ENCODE measurements at places on chromosomes 1 and 21.

DNA sequence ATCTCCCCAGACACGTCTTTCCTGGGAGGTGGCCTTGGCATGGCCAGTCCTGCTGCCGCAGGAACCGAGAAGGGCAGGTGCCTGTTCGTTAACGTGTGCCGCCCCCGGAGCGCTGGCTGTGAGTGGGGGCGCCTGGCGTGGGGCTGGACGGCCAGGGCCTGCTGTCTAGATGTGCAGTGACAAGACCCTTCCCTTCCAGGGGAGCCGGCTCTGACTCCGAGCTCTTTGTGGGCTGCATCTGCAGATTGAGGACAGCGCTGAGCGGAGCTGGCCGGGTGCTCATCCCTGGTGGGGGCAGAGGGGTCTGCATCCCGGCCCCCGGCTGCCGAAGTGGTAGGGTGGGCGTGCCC is 13.0 kb downstream of the COL18A1 start:
- DNase-seq: no peak

GRCh38 chr1:235986869-235987268 is 78.0 kb downstream of the NID1 start:
- DNase-seq: no peak

- DNase-seq: peak; percentile 91
Observed at GRCh38 chr1:1782399-1783221, 4.3 kb upstream of the NADK start.

DNA sequence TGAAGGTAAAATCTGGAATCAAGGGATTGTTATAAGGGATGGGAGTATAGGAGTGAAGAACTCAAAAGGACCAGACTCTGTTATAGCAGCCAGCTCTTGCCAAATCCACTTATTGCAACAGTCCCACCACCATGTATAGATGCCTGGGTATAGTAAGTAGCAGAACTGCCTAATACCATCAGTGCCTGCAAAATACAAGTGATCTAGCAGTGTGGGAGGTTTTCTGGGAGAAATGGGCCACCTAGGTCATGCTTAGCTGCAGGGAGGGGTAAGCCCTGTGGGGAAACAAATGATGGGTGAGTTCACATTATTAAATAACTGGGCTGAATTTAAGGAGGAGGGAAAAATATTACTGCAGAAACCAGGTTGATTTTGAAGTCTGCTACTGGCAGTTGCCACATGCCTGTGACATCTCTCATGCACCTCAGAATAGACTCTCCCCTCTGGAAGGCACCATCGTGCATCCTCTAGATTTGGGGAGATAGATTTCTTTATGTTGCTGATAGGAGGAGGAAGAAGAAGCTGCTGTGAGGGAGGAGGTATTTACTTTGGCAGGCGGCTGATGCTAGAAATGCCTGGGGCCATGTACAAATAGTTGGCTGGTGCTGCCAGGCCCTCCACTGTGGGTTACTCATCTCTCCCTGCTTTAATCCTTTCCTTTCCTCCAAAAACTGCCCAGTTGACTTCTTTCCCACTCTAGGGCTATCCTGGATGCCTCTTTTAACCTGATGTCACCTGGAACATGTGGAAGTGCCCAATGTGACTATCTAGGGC is 27.5 kb downstream of the HLX start:
- DNase-seq: no peak

- DNase-seq: no peak
Observed at GRCh38 chr1:203630697-203631096, 4.1 kb downstream of the ATP2B4 start.

DNA sequence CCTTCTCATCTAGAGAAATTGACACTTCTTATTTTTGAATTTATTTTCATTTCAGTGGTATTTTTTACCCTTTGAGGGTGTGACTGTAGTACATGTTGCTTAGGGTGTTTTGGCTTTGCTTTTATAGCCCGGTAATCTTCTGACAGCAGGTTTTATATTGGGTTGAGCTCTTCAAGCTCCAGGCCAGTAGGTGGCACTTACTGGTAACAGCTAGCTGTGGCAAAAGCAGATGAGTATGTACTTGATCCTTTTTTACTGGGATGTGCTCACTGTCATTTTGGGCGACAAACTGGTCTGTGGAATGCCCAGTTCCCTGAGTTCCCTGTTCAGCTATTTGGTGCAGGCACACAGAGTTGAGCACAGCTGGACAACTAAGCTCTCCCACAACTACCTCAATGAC is 916.2 kb upstream of the B3GALT2 start:
- DNase-seq: no peak

DNA sequence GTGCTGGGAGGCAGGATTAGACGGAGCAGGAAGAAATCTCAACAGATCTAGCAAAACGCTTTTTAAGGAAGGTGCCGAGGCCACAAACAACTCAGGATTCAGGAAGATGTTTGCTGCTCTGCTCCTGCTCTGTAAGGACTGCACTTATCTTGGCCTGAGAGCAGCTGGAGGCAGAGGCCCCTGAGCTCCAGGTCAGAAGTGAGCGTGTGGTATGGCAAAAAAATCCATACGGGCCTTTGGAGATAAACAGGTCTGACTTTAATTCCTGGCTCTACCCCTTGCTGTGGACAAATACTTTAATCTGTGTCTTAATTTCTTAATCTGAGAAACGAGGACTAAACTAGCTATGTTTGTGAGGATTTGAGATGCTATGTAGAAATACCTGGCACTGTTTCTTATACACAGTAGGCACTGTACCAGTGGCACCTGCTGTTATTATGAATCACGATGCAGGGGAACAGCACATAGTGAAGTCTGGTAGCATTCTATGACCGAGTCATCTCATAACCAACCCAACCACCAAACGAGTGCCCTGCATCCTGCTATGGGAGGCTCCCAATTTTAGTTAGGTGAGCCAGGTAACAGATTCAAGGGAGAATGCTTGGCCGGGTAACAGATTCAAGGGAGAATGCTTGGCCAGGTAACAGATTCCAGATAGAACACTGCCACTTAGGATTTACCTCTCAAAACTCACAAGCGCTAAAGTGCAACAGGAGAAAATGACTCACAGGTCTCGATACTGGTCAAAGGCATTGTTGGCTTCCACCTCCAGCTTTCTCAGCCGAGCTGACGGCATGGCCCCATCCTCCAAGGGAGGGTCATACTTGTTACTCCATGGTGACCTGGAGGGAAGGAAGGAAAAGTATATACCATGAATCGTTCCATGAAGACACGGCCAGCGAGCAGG is 65.9 kb downstream of the SLC66A1 start:
- no peak for DNase-seq

- DNase-seq: no peak
Observed at GRCh38 chr1:98989556-98989907, 15.1 kb downstream of the PLPPR5 start.

DNA sequence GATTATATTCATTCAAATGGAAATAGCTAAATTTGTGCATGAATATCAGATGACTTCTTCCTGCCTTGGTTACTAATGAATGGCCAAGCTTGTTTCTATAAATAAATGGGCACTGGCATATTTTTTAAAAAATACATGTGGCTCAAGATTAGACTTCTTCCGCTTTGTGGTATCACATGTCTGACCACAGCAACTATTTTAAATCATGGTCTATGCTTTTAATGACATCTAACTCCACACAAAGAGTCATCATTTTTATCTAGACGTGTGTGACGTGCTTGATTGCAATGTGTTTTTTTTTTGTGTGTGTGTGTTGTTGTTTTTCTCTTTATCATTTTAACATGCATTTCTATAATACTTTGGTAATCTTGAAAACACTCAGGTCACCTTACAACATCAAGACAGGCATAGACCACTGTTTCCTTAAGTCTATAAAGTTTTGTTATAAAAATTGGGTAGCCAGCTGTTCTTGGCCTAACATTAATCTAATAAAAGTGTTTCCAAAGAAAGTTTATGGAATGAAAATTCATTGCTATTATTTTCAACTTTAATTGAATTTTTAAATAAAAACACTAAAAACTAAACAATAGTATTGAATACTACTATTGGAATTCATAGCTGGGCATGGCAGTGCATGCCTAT is 29.5 kb downstream of the RGS1 start:
- no peak for DNase-seq

DNA sequence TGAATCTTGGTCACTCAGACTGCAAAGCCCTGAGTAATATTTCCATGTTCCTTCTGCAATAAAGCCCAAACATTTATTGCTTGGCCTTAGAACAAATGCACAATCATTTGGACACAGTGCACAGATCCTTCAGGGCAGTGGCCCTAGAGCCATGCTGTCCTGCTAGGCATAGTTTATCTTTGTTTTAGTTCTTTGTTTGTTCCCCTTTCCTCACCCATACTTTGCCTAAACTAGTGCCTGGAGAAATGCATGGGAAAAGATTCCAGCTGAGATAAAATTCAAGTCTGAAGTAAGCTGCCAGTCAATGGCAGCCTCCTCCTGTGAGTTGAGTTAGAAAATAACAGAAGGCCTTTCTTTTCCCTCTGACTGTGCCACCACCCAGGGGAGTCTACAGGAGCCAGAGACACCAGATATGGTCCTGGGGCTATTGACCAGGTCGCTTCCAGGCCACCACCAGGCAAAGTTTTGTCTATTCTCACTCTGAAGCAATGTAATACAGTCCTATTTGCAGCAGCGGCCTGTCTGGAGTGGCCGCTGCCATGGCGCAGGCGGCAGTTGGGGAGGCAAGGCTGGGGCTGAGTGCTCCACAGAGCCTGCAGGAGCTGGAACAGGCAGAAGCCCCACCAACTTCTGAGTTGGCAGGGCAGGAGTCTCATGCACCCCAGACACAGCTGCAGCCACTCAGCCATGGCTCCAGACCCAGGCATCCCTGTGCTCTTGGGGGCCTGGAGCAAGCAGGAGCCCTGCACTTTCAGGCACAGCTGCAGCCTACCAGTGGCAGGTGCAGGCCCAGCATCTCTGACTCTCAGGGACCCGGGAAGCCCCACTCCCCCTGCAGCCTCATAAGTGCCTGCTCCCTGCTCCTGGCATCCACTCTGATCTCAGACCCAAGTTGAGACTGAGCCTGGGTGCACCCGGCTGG is 258.6 kb downstream of the GPATCH2 start:
- DNase-seq: no peak

DNA sequence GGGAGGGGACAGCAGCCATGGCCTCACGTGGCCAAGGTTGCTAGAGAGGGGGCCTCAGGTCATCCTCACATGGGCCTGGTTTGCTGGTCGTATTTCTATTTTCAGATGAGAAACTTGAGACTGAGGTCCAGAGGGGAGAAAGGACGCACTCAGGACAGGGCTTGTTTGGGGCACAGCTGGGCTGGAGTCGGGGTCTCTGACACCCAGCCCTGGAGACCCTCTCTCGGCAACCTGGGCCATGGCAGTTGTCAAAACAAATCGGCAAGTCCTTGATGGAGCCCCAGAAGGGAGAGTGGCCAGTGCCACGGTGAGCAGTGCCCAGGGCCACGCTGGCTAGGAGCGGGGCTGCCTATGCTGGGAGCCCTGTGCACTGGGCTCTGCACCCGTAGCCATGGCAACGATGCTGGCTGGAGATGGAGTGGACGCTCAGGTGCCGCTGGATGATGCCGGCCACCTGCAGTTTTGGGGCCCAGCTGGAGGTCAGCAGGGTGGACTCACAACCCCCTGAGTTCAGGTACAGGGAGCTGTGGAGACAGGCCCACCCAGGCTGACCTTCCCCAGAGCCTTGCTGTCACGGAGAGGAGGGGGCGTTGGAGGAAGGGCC is 11.1 kb downstream of the LRRC3 start:
- no peak for DNase-seq

DNA sequence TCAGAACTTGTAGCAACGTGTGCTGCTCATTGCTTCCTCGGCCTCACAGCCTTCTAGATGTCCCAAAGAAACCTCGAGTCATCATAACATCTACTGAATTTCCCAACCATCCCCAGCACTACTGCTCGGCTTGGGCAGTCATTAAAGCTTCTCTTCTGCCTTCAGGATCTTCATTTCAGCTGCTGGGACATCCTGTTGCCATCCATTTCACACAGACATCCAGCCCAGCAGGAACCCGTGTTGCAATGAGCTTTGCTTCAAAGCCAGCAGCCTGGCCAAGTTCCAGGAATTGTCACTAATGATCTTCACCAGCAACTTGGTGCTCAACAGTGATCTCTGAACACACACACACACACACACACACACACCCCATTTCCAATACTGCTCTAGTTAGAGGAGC is 18.5 kb downstream of the WLS start:
- no peak for DNase-seq

DNA sequence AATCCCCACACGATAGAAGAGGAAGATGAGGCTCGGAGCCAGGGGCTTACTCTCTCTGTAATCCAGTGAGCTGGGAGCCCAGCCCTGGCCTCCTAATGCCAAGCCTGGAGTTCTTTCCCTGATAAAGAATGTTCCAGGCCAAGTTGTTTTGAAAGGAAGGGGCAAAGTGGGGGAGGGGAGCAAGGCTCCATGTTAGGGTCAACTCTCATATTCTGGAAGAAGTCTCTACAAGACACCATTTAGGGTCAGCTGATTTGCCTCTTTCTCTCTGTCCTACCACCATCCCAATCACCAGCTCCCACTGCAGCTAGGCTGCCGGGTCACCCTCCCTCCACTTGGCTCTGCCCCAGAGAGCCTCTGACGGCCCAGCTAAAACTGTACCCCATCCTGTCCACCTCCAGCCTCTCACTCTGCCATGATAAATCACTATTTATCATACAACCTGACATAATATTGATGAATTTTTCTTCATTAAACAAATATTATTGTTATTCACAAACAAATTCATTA is 95.0 kb downstream of the GLIS1 start:
- no peak for DNase-seq

- peak; percentile 6 for DNase-seq
Observed at GRCh38 chr1:79819140-79819539, 812.6 kb upstream of the ADGRL4 start.

DNA sequence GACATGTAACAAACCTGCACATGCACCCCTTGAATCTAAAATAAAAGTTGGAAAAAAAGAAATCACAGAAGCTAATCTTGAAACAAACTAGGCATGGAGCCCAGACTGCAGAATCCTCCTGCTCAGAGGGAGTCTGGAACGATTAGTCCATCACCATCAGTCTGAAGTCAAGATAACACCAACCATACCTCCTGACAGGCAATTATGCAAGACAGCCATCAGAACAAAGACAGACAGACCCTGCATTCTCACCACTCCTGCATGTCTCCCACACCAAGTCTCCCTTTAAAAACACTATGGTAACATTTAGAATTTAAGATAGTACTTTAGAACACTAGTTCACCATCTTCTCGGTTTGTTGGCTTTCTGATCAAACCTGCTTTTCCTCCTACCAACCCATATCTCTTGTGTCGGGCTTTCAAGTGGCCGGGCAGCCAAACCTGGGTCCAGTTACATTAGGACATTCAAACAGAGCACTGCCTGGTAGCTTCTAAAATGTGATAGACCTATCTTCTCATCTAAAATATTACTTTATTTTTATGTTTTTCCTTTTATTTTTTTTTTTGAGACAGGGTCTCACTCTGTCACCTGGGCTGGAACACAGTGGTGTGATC is 10.1 kb downstream of the YARS1 start:
- no peak for DNase-seq

DNA sequence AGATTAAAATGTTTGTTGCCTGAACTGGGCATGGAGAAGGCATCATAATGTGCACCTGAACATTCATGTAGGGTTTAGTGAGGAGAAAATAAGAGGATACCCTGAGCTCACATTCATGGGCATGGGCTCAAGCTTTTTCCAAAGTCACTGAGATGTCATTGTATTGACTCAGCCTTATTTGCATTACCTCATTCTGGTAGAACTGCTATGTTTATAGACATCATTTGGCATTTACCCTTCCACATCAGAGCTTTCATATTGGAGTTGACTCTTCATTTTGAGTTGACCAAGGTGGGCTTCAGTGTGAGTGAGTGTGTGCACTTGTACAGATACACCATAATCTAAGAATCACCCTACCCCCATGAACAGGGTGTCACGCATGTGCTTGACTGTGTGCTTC is 143.2 kb downstream of the PBX1 start:
- peak; percentile 41 for DNase-seq

GRCh38 chr1:167099851-167100250 is 6.0 kb downstream of the STYXL2 start:
- DNase-seq: no peak
